Fibroblast of skin of scalp (primary cell): ENCODE measurements at places on chromosomes 5 and 9.

GRCh38 chr9:80369641-80370040 is 797.9 kb downstream of the TLE4 start:
- DNase-seq = peak; percentile 53

DNA sequence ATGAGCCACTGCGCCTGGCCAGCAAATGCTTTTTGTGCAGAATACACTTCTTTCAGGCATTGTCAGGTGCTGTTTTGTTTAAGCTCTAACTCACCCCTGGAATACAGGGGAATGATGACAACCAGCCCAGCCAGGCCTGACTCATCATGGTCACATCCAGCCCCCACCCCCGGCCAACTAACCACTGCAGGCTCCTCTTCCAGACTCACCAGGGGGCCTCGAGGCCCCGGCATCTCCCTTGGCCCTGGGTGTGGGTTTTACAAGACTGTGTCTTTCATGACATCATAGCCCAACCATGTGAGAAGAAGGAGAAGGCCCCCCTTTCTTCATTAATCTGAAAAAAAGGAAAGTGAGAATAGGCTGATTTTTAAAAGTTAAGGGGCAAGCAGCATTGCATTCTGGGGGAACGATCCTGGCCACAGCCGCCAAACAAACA is 35.5 kb downstream of the OLFML2A start:
- peak; percentile 100 for DNase-seq

DNA sequence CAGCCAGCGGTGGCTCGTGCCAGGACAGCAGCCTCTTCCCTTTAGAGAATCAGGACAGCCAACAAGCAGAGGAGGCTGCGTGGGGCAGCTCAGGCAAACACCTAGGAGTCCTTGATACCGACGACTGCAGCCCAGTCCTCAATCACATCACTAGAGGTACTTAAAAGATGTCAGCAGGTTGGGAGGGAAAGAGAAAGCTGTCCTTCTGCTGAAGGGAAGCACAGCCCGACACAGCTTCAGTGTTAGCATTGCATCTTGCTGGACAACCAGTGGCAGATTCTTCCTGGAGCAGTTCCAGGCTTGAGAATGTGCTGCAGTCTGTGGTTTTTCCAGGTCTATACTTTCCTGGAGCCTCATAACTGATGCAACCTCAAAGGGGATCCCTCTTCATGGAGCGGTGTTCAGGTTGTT is 230.5 kb downstream of the SYK start:
- DNase-seq = peak; percentile 16

GRCh38 chr9:86792136-86792535 is 155.2 kb downstream of the GAS1 start:
- DNase-seq = no peak

- peak; percentile 29 for DNase-seq
Measured at GRCh38 chr9:121192518-121192917, 9.2 kb downstream of the RAB14 start.

DNA sequence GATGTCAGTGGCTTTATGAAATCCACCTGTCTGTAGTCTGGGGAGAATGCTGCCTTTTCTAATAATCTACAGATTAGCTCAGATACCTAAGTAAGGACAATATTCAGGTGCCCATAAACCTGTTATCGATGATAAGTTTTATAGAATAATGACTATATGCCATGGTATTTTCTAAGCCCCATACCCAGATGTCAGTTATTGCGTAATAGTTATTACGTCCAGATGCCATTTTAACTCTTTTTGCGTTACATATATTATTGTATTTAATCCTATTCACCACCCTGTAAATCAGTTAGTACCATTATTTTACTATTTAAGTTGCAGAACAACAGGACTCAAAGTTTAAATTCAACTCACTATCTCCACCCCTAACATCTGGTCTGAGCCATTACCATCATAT is 1343.9 kb upstream of the ACO1 start:
- DNase-seq = no peak

GRCh38 chr9:15203581-15203980 is 103.4 kb downstream of the TTC39B start:
- DNase-seq = no peak

GRCh38 chr9:96107436-96107835 is 194.5 kb downstream of the HSD17B3 start:
- DNase-seq = no peak

DNA sequence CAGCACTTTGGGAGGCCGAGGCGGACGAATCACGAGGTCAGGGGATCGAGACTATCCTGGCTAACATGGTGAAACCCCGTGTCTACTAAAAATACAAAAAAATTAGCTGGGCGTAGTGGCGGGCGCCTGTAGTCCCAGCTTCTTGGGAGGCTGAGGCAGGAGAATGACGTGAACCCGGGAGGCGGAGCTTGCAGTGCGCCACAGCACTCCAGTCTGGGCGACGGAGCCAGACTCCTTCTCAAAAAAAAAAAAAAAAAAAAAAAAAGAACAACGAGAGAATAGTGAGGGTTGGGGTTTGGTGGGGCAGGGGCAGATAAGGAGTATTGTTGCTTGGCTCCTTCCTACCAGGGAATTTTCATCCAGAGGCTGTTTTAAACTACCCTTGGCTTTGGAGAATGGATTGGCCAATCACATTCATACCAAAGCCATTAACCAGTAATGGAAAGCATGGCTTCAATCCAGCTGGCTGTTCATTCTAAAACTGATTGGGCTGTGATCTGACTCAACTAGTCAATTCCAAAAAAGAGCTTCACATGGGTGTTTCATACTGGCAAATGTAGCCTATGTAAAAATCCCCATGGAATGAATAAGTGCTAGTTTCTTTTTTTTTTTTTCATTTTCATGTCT is 64.4 kb downstream of the PLCXD3 start:
- DNase-seq = no peak

DNA sequence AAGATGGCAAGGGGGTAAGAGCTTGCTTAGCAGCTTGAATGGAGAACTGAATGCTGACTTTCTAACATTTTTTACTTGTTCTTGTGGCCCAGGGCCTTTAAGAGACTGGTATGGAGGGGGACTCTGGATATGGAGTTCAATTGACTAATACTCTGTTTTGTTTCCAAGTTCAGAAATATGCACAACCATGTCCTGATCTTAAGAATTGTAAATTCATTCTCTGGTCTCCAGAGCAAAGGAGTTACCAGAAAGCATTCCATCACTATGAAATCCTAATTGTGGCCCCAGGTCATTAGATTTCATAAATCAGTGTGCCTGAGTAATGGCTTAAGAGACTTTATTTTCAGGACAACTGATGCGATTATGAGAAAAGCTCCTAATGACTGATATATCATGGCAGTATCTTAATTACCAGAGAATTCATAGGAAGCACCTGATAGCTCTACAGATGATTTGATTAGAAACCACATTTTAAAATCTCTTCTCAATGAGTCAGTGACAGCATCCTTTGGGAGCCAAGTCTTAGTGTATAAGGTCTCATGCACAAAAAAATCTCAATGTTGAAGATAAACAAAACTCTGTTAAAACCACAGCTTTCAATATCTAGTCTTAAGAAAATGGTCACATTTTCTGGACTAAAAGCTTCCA is 613.6 kb upstream of the KLF4 start:
- DNase-seq = peak; percentile 44

DNA sequence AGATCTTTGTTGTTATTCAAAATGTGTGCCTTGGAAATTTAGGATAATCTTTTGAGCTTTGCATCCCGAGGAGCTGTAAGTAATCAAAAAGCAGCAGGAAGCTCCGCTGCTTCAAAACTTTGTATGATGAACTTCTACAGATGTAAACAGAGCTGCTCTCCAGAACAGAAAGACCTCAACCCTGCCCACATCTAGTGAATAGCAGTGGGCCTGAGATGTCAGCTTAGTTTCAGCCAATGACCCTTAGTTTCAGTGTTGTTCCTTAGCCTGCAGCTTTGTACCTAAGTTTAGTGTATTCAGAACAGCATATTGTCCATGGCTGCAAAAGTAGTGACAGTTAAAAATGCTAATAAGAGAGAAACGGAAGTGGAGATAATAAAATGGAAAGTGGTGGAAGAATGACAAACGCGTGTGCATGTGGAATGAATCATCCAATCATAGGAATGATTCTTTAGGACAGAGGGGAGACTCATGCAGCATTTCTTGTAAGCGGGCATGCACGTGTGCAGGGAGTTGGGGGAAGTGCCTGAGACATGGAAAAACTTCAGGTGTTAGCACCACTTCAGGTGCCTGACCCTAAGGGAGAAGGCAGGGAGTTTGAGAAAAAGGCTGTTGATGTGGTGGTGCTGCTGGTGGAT is 24.9 kb downstream of the SNX24 start:
- DNase-seq = peak; percentile 67

- no peak for DNase-seq
Measured at GRCh38 chr5:87899208-87899661, 369.4 kb downstream of the TMEM161B start.

DNA sequence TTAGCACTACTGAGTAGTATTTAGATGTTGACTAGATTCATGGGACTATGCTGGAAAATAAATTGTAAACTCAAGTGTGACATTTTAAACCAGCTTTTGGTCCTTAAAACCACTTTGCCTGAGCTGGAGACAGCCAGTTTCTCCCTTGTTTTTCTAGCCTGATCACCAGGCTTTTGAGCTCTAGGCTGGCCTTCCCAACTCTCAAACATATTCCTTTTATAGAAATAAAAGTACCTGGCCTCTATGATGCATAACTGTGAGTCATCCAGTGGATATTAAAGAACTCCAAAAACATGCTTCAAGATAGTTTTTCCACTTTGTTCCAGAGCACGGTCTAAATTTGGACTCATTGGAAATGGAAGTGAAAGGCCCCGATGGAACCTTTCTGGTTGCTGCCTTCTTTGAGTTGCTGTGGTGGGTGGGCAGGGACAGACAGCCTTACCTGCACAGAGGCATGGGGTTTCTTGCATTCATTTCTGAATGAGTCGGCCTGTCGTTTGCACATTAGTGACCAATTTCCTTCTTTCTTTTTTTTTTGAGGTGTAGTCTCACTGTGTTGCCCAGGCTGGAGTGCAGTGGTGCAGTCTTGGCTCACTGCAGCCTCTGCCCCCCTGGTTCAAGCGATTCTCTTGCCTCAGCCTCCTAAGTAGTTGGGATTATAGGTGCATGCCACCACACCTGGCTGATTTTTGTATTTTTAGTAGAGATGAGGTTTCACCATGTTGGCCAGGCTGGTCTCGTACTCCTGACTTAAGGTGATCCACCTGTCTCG is 43.1 kb downstream of the TRIO start:
- DNase-seq = peak; percentile 87

- DNase-seq = no peak
Measured at GRCh38 chr5:89168766-89169165, 285.8 kb upstream of the MEF2C start.

- DNase-seq = no peak
Measured at GRCh38 chr9:14238079-14238478, 75.9 kb downstream of the NFIB start.

DNA sequence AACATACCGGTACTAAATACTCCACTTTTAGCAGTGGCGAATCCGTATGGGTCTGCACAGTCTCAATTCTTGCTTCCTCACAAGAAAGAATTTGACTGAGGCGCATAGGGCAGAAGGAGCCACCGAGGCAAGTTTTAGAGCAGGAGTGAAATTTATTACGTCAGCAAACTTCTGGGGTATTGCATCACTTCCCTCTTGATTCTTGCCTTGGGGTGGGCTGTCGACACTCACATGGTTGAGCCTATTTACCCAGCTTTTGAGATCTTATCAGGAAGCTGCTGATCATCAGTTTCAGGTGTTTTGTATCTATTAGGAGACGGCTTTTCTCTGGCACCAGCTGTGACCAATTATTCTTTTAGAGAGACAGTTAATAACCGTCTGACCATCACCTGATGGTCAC is 111.5 kb upstream of the CCNH start:
- no peak for DNase-seq

DNA sequence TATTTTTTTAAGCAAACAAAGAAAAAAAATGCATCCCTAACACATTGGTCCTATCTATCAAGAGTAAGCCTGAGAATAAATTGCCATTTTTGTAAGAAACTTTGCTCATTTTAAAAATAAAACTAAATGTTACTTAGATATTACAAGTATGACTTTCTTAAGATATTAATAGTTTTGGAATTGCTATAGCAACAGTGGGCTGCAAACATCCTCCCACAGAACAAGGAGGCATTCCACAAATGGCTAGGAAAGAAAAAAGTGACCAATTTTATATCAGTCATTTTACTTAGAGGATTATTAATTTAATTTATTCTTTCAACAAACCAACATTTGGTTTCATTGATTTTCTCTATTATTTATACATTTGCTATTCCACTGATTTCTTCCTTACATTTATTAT is 63.7 kb downstream of the LURAP1L start:
- peak; percentile 71 for DNase-seq

DNA sequence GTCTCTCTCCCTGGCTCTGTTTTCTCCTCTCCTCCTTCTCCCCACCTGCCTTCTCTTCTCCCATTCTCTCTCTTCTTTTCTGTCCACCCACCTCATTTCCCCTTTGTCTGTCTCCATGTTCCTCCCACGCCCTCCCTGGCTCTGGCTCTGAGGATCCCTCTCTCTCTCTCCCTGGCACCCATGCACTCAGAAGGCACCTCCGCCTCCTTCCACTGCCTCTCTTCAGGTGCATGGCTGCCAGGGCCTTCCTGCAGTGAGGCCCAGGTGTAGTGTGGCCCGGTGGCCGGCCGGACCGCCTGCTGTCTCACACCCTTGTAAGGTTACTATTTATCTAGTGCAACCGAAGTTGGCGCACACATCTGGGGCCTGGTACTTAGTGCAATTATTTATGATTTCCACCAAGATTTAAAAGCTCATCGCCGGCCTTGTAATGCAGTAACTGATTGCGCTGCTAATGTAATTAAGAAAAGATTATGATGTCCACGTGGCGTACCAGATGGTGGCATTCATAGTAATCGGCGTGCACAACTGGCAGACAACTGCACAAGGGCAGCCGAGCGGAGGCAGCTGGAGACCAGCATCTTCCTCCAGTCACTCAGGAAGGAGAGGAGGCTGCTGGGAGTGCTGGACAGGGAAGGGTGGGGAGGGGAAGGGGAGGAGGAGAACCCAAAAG is 50.4 kb upstream of the MVB12B start:
- DNase-seq = no peak

- DNase-seq = peak; percentile 100
Measured at GRCh38 chr9:114677418-114677817, 4.6 kb downstream of the TEX48 start.

DNA sequence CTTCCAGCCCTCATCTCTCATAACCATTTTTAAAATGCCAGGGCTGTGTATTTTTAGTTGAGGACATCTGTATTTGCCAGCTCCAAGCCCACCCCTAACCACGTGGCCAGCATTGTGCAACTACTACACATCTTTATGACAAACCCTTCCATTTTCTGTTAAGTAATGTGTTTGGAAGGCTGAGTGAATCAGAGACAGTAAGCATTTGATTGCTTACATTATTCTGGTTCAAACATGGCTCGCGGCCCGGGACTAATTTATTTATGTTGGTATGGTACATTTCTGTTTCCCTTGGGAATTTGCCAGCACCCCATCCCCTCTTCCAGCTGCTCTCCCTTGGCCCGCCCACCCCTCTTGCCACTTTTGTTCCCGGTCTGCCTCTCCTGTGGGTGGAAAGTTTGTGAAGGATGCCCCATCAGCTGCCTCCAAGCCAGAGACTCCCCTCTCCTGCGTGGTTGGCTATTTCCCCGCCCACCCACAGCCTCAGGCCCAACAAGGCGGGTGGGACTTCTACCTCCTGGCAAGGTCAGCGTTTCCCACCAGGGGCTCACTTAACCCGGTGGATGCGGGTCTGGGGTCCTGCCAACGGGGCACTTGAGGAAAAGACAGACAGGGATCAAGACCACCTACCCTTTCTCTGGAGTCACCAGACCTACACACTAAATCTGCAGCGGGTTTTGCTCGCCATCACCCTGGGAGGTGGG is 162.2 kb downstream of the HSD17B3 start:
- peak; percentile 95 for DNase-seq

- no peak for DNase-seq
Measured at GRCh38 chr9:98831696-98832095, 24.2 kb downstream of the GALNT12 start.

- no peak for DNase-seq
Measured at GRCh38 chr5:87252283-87252605, 15.4 kb upstream of the RASA1 start.

GRCh38 chr9:99623780-99624364 is 197.8 kb upstream of the NR4A3 start:
- no peak for DNase-seq
